Effector CD4-positive, alpha-beta T cell (primary cell): ENCODE measurements at places on chromosomes 3 and 15.

DNA sequence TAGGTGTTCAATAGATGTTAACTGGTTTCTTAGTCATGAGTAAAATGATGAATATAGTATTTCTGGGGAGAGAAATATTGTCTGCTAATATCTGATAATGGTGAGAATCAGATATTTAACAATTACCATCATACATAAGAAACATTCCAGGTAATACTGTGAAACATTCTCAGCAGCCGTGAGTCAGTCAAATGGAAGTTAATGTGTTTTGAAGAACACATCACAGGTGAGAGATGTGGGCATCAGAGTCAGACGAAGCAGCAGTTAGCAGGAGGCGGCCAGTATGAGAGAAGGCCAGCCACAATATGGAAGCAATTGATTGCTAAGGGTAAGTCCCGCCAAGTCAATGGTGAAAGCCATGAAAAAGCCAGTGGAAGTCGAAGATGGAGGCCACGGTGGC is 1035.9 kb downstream of the TUSC7 start:
- no peak for DNase-seq

GRCh38 chr3:149566292-149566975 is 91.4 kb downstream of the WWTR1 start:
- DNase-seq, result no peak

DNA sequence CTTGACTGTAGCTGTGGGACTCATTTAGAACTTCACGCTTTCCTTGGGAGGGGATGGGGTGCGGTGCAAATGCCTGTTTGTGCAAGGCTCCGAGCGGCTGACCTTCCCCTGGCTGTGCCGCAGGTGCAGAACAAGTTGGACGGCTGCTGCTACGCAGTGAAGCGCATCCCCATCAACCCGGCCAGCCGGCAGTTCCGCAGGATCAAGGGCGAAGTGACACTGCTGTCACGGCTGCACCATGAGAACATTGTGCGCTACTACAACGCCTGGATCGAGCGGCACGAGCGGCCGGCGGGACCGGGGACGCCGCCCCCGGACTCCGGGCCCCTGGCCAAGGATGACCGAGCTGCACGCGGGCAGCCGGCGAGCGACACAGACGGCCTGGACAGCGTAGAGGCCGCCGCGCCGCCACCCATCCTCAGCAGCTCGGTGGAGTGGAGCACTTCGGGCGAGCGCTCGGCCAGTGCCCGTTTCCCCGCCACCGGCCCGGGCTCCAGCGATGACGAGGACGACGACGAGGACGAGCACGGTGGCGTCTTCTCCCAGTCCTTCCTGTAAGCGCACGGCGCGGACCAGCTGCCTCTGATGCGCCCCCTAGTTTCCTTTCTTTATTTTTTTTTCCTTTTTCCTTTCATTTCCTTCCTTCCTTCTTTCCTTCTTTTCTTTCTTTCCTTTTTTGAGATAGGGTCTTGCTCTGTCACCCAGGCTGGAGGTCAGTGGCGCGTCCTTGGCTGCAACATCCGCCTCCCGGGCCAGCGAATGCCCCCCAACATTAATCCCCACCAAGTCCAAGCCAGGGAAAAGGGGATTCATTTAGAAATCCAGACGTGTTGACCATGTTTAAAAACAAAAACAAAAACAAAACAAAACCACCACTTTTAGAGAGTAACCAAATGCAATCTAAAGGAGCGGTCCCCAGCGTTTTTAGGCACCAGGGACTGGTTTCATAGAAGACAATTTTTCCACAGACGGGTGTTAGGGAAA is 42.7 kb downstream of the EIF2AK4 start:
- no peak for DNase-seq

- DNase-seq, result no peak
These were observed 12.8 kb downstream of the RTP1 start for GRCh38 chr3:187210091-187210490.

DNA sequence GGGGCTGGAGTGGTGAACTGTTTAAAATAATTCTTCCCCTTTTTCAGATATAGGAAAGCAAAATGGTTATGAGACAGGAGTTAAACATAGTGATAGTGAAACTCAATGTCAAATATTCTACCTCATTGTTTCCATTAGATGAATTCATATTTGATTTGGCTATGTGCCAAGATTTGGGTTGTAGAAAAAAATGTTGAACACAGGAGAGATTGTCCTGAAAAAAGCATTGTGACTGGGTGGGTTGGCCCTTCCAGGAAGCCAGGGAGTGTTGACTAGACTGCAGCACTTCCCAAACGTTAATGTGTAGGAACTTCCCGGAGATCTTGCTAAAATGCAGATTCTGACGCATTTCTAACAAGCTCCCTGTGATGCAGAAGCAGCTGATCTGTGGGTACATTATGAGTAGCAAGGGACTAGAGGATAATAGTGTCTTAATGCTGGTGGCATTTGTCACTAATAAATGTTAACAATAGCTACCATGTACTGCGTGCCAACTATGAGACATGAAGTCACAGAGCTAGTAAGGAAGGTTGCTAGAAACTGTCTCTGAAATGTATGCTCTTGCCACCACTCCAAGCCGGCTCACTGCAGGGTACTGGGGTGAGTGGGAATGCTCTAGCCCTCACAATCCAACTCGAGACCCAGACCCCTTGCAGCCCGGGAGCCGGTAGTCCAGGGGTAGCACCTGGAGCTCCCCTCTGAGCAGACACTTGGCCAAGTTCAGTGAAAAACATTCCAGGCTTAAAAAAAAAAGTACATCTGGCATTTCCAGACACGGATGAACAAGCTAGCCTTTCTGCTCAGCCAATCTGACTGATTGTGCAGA is 120.6 kb downstream of the CD47 start:
- no peak for DNase-seq

GRCh38 chr3:129650256-129650872 is 43.9 kb upstream of the PLXND1 start:
- DNase-seq, result peak; percentile 17

- DNase-seq, result no peak
These were observed 176.6 kb downstream of the KLHL25 start for GRCh38 chr15:85618228-85618505.

DNA sequence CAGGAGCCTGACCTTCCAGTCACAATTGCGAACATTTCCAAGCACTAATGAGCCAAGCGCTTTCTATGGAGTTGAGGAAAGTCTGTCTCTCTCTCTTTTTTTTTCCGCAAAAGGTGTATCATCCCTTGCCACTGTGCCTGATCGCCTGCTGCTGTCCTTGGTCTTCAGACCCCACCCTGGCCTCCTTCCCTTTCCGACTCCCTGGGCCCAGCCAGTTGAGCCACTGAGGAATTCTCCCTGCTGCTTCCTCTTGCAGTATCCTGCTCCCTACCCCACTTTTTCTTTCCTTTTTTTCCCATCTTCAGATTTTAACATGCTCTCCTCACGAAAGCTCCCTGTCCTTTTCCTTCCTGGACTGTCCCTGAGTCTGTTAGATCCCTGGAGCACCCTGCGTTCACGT is 396.5 kb upstream of the C2CD4B start:
- no peak for DNase-seq
